ENCODE measurements at places on chromosomes 7 and 10.

- DNase-seq: no peak
Measured at GRCh38 chr7:12898620-12899019, 211.2 kb downstream of the ARL4A start.

- DNase-seq: no peak
Measured at GRCh38 chr7:28542410-28542809, 130.1 kb downstream of the CREB5 start.

DNA sequence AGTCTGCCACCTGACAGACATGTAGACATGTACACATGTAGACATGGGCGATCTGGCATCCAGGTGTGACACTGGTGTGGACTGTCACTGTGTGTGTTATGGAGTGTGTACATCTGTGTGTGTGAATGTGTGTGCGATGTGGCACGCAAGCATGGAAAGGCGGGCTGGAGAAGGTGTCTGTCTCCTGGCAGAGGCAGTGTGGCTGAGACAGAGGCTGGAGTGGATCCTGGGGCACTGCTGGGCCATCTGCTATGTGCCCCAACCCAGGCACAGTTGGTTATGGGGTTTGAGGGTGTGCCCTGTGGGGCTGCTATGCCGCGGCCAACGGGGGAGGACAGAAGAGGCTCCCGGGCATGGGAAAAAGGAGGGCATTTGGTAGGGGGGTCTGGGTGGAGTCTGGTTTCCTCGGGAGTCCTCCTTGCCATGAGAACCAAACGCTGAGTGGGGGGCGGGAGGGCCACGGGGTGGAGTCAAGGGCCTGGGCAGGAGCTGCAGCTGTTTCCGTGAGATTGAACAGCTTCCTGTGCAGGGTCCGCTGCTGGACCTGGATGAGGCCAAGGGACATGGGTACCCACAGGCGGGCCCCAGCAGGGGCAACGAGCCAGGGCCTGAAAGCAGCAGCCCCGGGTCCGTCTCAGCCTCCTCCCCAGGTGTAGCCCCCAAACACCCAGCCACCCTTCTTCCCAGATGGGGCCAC, 1.3 kb downstream of the ELN start:
- DNase-seq: no peak

DNA sequence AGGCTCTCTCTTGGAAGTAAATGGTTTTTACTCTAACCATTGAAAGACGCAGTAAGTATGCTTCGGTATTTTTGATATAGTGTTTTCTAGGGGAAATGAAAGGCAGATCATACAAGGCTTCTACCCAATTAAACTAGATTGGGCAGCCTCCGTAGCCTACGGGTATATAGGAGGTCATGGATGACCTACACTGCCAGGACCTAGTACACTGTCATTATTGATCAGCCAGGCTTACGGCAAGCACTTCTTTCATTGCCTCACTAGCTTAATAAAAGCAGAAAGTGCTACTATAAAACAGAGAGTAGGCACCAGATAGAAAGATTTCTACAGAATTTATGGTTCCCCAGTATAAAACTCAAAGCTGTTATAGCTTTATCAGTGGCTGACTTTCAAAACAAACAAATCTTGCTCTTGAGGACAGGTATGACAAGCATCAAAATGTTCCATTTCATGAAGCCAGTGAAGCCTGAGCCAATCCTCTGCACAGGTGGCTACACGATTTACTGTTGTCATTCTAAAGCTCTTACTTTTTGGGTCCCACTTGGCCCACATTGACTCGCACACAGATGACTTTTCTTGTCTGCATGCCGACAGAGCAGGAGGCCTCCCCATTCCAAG, 358.1 kb downstream of the THSD7A start:
- no peak for DNase-seq

- no peak for DNase-seq
Measured at GRCh38 chr10:25725917-25726716, 207.9 kb upstream of the MYO3A start.

- DNase-seq: no peak
Measured at GRCh38 chr10:103893817-103894216, 24.2 kb downstream of the STN1 start.

DNA sequence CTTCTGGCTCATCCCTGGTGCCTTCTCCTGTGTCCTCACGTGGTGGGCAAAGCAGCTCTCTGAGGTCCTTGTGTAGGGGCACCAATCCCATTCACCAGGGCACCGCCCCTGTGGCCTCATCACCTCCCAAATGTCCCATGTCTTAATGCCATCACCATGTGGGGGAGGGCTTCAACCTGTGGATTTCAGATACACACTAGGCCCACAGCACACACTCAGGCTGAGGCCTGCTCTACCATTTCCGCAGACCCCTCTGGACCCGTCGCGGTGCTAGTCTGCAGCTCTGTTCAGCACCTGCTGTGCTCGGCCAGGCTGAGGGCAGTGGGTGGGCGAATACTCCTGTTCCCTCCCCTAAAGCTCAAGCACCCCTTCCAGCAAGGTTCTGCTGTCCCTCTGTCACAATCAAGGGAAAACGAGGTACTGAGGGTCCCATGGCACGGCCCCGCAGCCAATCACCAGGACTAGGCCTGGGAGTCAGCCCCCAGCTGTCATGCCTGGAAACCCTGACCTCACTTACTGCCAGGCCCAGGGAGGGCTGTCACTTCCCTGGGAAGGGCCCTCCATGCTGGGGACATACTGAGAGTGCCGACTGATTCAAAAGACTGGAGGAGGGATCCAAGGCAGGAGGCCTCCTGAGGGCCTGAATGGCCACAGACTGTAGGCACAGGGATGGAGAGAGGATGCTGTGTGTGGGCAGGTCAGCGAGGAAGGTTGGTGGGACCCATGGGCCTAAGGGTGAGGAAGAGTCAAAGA, 123.8 kb upstream of the RET start:
- DNase-seq: no peak

- DNase-seq: no peak
Measured at GRCh38 chr7:30019960-30020359, 6.5 kb downstream of the FKBP14 start.

GRCh38 chr10:69895759-69896158, 94.1 kb downstream of the COL13A1 start:
- no peak for DNase-seq

GRCh38 chr7:35780070-35780469, 20.8 kb upstream of the SEPTIN7 start:
- no peak for DNase-seq

DNA sequence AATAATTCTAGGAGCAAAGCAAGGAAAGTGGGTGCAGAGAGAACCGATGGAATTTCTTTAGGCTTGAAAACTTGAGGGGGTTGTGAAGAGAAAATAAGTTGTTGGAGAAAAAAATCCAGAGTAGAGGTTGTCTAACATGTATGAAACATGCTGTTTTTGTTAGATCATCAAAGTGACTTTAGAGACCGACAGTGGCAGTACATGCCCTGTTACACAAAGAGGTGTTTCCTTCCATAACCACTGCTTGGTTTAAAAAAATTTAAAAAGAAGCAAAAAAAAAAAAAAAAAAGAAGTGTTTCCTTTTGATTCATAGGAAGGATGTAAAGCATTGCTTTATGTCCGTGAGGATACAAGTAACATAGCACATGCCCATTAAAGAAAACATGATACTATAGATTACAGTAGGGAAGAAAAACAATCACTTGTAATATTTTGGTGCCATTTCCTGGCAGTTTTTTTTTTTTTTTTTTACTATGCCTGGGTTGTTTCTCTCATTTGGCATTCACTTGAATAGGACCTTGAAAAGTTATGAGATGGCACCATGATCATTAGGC, 6.1 kb downstream of the ENTPD1 start:
- no peak for DNase-seq

GRCh38 chr10:51103554-51104217, 29.4 kb downstream of the PRKG1 start:
- no peak for DNase-seq

GRCh38 chr7:6056616-6057015, 25.4 kb downstream of the ANKRD61 start:
- no peak for DNase-seq

DNA sequence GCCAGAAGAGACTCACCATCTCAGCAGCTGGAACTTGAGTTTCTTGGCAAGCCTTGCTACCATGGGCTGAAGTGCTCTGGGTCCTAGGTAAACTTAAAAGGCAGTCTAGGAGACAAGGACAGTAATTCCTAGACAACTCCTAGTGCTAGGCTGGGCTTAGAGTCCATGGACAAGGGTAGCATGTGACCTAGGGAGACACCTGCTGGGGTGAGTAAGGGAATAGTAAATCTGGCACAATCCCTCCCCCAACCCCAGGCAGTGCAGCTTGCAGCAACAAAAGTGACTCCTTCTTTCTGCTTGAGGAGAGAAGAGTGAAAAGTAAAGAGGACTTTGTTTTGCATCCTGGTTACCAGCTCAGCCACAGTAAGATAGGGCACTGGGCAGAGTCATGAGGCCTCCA, 316.5 kb upstream of the IMMP2L start:
- no peak for DNase-seq

DNA sequence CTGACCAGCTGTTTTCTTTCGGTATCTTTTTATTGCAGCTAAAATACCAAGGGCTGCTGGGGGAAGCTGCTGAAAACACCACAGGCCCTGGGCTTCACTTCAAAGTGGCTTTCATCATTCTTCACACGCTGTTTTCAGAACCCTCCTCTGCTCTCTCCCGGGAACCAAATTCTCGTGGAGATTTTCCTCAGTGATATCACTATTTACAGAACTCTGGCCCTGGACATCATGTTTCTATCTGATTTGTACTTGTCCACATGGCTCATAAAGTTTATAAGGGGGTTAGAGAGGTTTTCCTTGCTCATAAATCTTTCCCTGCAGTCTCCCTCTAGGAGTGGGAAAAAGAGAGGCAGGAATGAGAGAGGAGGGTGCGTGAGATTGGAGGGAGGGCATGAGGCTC, 177.4 kb upstream of the NPVF start:
- DNase-seq: peak; percentile 36

DNA sequence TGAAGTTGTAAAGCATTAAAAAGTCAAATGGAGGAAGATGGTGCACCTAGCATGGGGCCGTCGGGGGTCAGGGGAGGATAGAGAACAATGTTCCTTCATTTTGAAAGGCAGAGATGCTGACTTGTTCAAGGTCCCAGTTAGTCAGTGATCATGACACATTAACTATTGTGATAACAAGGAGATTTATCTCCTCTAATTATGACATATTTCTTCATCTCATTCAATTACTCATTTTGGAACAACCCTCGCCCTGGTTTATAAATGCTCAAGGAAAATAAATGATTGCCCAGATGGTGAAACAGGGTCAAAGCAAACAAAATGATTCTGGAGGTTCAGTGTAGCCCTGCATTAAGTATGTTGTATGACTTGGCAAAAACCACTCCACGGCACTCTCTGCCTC, 106.2 kb downstream of the ITIH5 start:
- DNase-seq: no peak

DNA sequence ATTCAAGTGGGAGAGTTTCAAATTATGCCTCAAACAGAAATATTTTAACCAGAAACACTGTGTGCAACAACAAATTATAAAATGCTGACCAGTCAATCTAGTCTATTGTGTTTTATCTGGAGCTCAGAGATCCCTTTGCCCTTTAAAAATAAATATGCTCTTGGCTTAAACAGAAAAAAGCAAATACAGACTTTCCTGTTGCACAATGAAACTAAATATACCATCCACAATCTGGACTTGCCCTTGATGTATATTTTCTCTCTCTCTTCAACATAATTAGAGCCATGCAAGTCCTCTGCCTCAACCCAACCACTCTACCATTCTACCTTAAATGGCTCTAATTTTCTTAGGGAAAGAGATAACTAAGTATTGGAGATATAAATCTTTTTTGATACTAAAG, 34.9 kb downstream of the ASAH2 start:
- no peak for DNase-seq

GRCh38 chr7:31805209-31805818, 118.3 kb downstream of the PPP1R17 start:
- no peak for DNase-seq

DNA sequence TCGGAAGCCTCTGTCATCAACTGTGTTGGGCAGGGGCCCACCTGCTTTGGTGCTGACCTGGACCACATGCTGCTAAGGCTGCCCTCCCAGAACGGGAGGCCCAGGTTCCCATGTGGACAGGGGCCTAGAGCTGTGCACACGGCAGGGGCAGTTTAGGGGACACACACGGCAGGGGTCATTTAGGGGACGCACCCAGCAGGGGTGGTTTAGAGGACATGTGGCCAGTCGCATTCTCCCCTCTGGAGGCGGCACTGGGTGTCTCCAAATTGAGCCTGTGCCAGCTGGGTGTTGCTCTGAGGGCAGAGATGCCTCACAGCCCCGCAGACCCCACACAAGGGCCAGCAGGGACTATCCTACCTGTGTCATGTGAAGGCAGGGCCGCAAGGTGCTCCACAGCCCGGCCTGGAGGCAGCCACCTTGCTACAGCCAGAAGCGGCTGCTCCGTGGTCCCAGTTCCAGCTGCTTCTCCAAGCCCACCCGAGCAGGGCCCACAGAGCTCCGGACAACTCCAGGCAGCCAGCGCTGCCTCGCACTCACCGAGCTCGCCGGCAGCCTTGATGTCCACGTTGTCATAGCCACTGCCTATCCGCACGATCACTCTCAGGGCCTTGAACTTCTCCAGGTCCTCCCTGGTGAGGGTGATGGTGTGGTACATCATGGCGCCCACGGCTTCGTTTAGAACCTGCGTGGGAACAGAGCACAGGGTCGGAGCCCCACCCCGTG, 60.7 kb downstream of the ZRANB1 start:
- DNase-seq: no peak

DNA sequence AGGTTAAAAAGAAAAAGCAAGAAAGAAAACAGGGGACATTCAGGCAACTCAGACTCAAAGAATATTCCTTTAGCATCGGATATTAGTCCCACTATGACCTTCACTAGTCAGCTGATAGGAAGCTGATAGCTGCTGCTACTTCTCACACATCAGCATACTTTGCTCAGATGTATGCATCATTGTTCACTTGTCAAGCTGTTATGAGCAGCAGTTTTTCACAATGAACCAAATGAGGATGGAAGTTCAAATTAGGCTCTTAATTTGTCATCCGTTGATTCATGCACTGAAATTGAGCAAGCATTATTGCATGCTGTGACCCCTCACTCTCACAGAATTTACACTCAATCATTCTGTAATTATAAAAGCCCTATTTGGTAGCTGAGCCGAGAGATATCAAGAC, 257.7 kb downstream of the SNX13 start:
- no peak for DNase-seq

- DNase-seq: peak; percentile 21
Measured at GRCh38 chr10:114304571-114305421, 65.7 kb downstream of the VWA2 start.

GRCh38 chr10:86650151-86650550, 4.2 kb upstream of the OPN4 start:
- no peak for DNase-seq

Measured in NCI-H187 (cell line).